ENCODE measurements at places on chromosomes 11 and 22.

DNA sequence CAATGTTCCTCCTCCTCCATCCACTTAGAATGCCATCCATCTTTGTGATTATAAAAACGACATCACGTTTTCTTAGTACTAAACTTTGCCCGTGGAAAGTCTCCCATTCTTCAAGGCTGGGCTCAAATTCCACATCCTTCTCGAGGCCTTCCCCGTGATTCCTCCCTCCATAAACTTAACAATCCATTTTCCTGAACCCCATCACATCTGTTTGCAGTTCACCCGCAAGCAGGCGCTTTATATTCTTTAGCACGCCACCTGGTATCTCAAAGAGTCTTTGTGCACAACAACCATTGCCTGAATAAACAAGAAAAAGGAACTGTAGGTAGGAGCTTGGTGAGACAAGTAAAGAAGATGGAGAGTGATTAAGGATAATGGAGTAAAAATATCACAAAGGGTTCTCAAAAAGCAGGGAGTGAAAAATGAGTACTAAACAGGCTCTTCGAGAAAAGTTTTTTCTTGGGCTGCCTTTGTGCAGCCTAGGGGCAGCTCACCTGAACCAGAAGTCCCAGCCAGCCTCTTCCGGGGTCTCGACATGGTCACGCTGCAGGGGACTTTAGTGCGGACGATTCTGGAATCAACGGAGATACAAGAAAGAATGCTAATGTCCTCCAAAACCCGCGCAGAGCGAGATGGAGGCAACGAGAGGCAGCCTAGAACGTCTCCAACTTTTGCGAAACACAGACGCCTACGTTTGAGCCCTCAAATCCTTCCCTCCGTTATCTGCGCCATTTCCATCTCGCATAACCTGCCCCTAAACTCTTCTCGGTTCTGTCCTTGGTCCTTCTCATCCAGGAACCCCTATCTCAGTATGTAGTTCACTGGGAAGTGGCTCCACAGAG lies 585 bp downstream of the THYN1 start:
- DNase-seq: no peak

GRCh38 chr11:14290422-14290821 lies 68.6 kb downstream of the RRAS2 start:
- no peak for DNase-seq

- DNase-seq: no peak
Measured at GRCh38 chr22:49112661-49113626, 714.7 kb downstream of the BRD1 start.

DNA sequence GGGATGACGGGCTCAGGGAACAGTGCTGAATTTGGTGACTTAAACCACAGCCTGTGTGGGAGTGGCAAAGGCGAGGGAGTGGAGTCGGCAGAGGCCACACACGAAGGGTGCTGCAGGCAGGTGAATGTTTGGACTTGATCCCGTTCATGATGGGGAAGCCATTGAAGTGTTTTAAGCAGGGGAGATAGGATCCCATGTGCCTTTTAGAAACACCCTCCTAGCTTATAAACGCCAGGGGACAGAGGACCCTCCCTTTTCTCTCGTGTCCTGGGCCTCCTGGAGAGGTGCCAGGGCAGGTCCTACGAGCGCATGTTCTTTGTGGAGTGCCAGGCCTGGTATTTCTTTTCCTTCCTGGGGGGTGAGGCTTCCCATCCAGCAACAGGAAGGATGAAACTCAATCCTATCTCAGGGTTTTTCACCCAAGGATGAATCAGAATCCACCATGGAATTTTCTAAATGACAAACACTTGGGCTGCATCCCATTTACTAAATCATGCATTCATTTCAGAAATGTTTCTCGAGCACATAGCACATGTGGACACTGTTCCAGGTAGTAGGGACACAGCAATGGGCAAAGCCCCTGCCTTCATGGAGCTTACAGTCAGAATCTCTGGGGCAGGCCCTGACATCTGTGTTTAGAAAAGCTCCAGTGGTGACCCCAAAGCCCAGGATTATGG lies 59.6 kb downstream of the CHRDL2 start:
- no peak for DNase-seq

DNA sequence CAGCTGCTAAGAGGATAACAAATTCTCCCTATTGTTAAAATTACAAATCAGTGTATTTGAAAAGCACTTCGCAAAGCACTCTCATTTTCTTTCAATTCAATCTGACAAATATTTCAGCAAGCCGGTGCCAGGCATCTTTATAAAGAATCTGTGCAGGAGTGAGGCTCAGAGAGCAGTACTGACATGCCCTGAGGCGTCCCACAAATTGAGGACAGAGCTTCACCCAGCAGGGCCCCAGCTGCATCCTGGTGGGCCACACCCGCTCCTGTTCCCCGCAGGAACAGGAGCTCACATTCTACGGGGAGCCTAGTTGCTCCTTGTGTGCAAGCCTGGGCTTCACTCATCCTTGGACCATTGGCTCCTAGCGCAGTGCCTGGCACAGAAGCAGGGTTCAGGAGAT lies 60.9 kb upstream of the EIF3D start:
- no peak for DNase-seq

GRCh38 chr11:83061883-83062282 lies 9.8 kb downstream of the RAB30 start:
- no peak for DNase-seq

DNA sequence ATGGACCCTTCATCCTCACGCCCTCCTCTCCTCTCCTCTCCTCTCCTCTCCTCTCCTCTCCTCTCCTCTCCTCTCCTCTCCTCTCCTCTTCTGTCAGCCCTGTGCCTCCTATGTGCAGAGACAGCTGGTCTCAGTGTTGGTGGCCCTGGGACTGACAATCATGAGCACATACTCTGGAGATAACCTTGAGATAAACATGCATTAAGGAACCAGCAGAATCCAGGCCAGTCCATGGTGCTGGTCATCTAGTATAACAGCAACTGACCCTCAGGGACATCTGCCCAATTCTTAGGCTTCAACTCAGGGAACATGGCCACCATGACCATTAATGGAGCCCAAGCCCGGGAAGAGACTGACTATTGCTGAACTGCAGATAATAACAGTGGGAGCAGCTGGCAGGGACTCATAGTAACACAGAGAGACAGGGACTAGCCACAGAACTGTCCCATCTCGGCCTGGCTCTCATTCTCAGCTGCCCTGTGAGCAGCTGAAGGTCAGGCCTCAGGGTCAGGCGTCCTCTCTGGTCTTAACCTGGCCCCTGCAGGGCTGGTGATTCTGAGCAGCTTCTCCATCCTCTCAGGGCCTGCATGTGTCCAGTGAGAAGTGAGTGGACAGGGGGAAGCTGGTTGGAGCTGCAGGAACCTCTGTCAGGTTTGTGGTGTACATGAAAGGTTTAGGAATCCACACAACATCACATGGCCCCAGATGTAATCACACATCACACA lies 45.4 kb downstream of the GGTLC2 start:
- DNase-seq: no peak

GRCh38 chr11:15772547-15772946 lies 583.8 kb downstream of the SOX6 start:
- no peak for DNase-seq

DNA sequence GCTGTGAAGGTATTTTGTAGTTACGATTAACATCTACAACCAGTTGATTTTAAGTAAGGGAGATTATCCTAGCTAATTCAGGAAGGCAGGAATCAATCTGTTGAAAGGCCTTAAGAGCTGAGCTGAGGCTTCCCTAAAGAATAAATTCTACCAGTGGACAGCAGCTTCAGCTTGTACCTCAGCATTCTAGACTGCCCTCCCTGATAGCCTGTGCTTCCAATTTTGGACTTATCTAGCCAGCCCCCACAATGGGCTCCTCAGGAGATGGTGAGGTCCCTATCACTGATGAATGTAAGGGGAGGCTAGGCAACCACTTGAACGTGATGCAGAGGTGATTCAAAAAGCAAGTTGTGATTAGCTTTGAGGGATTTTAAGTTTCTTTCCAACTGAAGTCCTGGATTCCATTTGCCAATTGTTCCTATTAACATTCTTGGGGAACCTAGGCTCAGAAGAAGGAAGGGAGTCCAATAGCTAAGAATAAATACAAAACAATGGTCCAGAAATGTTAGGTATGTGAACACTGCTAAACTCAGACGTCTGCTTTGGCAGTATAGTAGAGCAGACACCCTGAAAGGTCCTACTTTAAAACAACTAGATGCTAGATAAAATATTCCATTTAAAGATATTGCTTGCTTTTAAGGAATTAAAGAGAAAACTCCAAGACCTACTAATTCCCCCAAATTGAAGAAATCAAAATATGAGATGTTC lies 404.3 kb upstream of the TENM4 start:
- DNase-seq: no peak

- DNase-seq: no peak
Measured at GRCh38 chr22:19876314-19876940, 21.8 kb upstream of the GNB1L start.

GRCh38 chr11:102111787-102112508 lies 1.7 kb downstream of the YAP1 start:
- DNase-seq: no peak

DNA sequence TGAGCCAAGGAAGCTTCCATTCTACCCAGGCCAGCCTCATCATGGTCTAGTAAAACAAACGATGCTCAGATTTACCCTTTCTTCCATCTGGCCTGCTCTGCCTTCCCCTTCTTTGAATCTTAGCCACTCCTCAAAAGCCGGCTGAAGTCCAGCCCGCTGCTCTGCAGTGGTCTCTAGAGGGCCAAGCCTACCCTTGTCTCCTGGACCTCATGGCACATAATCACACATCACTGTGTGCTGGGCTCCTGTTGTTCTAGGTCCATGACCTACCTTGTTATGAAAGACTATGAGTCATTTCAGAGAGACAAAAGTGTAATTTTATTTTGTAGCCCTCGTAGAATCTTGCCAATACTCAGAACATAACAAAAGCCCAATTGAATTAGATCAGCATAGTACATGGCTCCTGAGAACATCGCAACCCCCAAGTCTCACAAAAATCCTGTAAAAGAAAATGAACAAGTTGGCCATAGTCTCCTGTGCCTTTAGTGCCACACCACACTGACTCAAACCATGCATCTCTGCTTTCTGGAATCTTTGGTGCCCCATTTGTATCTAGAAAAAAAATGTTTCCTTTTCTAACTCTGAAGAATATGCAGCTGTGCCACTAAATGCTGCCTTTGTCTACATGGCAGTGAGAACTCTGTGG lies 192.7 kb downstream of the OPCML start:
- DNase-seq: no peak

- no peak for DNase-seq
Measured at GRCh38 chr22:20656902-20657836, 116.7 kb upstream of the SERPIND1 start.

- no peak for DNase-seq
Measured at GRCh38 chr11:98136357-98136756, 884.4 kb upstream of the CNTN5 start.

DNA sequence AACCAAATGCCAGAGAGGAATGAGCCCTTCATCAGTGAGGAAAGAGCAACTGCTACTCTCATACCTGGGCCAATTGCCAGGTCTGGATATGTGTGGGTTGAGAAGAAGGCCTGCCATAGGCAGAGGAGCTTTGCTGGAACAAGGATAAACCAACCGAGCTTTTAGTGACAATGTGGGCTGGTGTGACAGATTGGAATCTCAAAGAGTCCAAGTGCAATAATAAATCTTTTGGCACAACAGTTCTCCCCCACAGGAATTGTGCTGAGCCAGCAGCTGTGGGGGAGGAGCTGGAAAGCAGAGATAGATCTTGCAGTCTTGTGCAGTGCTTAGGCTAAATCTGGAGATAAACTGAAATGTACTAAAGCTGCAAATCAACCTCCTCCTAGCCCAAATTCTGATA lies 79.4 kb upstream of the ISX start:
- DNase-seq: no peak

- no peak for DNase-seq
Measured at GRCh38 chr11:20429216-20429615, 41.7 kb downstream of the PRMT3 start.

DNA sequence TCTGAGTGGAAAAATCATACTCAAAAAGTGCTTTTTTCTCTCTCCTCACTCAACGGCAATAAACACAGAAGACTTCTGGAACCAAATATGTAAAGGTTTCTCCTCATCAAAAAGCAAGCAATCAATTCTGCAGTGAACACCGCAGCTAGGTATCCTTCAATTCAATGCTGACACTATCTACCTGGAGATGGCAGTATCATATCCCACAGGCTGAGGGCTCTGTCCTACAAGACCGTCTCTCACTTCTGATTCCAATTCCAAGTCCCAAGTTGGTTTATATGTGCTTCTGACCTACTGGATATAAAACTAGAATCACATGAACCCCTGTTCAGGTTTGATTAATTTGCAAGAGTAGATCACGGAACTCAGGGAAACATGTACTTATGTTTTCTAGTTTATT lies 59.7 kb upstream of the LUZP2 start:
- no peak for DNase-seq

DNA sequence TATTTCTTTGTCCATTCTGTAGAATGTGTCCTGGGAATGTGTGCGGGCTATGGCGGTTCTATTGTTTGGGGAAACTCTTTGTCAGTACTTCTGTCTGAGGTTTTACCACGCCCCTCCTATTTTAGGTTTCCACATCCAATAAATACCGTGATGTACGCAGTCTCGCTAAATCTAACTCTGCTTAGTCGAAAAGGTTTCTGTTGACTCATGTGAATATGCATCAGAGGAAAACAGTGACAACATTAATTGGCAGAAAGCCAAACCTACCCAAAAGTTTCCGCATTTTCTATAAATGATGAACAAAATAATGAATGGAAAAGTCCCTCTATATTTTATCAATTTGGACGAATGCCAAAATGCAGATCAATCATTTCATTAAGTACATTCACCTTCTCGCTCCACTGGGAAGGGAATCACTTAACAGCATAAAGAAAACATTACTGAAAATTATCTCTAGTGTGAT lies 143.4 kb downstream of the MAML2 start:
- DNase-seq: no peak

- DNase-seq: peak; percentile 90
Measured at GRCh38 chr11:118928101-118928869, 2.6 kb upstream of the BCL9L start.
